ENCODE measurements at places on chromosomes 5 and 9. TPM values are rescaled to one million over a fixed set of nuclear protein-coding genes. Genes with fewer than 3 reads are reported as not detected.

The INSL4 gene
- total RNA-seq: not detected

The MAN2A1 gene
- 10.4 TPM for total RNA-seq

The S100Z gene
- total RNA-seq: not detected

The EGFLAM gene
- 9.9 TPM for total RNA-seq

The PCDHB11 gene
- 3.3 TPM for total RNA-seq

The ACOT12 gene
- not detected for total RNA-seq

The TYRP1 gene
- total RNA-seq: 31.0 TPM

The STKLD1 gene
- total RNA-seq: 0.77 TPM

The IL9 gene
- total RNA-seq: not detected

The COMMD10 gene
- total RNA-seq: 27.8 TPM

The ADAMTS2 gene
- 15.0 TPM for total RNA-seq

DNA sequence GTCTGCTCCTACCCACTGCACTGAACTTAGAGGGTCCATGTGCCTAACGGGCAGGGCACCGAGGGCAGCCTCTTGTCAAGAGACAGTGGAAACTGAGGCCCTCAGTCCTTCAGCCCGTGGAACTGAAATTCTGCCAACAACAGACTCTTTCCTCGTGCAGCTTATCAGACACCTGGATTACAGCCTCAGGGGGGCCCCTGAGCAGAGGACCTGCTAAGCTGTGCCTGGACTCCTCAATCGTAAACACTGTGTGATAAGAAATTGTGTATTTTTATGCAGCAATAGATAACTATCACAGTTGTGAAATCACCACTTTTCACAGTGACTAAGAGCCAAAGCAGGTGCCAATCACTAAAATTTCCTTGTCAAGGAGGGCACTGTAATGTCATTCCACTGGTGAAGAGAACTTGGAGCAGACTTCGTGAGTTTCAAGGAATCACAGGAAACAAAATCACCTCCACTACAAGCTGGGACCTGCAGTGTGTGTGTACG lies 33.4 kb upstream of the CTSV start:
- DNase-seq: no peak

DNA sequence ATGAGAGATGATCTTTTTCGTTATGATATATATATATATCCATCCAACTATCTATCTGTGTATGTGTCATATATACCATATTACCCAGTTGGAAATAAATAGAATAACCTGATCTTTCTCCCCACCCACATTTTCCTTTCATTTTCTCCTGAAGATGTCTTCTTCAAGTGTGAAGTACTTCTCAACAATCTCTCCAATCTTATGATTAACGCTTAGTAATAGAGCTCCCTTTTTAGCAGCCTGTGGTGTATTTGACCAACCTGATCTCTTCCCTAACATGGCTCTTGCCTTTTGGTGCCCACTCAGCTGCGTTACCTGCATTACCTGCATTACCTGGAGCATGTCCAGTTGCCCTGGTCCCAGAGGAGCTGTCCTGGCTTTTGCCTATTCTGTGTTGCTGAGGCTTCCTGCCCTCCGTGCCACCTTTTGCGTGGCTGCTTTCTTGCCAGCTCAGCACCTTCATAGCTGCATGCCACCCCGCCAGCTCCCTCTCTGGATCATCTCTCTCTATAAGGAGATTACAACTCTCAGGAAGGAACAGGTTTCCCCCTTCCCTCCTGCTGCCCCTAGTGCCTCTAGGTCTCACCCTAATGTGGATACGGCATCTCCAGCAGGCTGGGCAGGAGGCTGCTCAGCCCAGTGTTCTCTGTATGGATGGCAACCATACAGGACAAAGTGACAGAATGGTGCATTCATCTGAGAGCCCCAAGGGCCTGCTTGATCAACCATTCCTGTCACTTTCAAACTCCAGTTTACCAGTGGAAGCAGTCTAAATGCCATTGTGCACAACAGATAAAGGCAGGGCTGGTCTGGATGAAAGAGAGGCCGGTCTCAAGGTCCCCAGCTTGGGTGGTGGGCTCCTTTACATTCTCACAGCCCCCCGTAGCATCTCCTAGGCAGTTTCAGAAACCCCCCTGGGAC lies 126.7 kb downstream of the GADD45G start:
- DNase-seq: no peak

Measured in left cardiac atrium (tissue), 4 donors.